Neural crest cell (in vitro differentiated cells): ENCODE measurements at places on chromosomes 1 and 21. TPM values are rescaled to one million over a fixed set of nuclear protein-coding genes. Genes with fewer than 3 reads are reported as not detected.

GRCh38 chr1:20521960-20522861 lies 14.3 kb upstream of the MUL1 start:
- H3K27ac ChIP-seq: no peak overlapping the region
- no peaks in the 10 kb centered on the region for H3K4me1 ChIP-seq
- peaks cover 83% of the 10 kb centered on the region for H3K27me3 ChIP-seq
- DNase-seq: peak; percentile 93
- H3K36me3 ChIP-seq: no peaks in the 10 kb centered on the region
- H3K4me3 ChIP-seq: no peak overlapping the region

- H3K27me3 ChIP-seq: peaks cover 62% of the 10 kb centered on the region
- no peak overlapping the region for H3K4me3 ChIP-seq
- no peak for DNase-seq
- peaks cover 39% of the 10 kb centered on the region for H3K4me1 ChIP-seq
- no peaks in the 10 kb centered on the region for H3K36me3 ChIP-seq
- no peak overlapping the region for H3K27ac ChIP-seq
Observed at GRCh38 chr21:44699502-44700001, 2.6 kb downstream of the KRTAP10-12 start.

GRCh38 chr1:106753066-106753465 lies 303.4 kb upstream of the PRMT6 start:
- no peak overlapping the region for H3K27ac ChIP-seq
- no peaks in the 10 kb centered on the region for H3K27me3 ChIP-seq
- no peak for DNase-seq
- peaks cover 6% of the 10 kb centered on the region for H3K4me1 ChIP-seq
- no peak overlapping the region for H3K4me3 ChIP-seq

DNA sequence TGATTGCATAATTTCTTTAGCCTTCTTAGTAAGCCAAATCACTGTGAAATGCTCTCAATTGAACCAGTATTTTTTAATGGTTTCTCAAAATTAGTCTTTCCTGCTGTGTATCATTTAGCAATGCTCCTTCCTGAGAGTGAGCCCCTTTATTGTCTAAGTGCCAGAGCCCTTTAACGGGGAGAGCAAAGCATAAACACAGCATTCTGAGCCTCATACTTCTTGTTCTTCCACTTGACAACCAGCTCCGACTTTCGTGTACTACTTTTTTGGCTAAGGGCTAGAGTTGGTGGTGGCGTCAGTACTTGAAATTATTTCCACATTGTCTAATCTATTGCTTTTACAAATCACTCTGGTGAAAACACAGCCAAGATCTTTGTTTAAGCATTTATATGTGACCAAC lies 299.0 kb downstream of the TPR start:
- no peaks in the 10 kb centered on the region for H3K36me3 ChIP-seq
- no peak for DNase-seq
- H3K4me3 ChIP-seq: no peak overlapping the region

- no peak for DNase-seq
- no peaks in the 10 kb centered on the region for H3K27me3 ChIP-seq
- peak overlapping the region; percentile 92 for H3K4me3 ChIP-seq
- H3K27ac ChIP-seq: peak overlapping the region; percentile 98
- peaks cover 10% of the 10 kb centered on the region for H3K36me3 ChIP-seq
Observed at GRCh38 chr21:33640697-33641351, 717 bp downstream of the CRYZL1 start.

DNA sequence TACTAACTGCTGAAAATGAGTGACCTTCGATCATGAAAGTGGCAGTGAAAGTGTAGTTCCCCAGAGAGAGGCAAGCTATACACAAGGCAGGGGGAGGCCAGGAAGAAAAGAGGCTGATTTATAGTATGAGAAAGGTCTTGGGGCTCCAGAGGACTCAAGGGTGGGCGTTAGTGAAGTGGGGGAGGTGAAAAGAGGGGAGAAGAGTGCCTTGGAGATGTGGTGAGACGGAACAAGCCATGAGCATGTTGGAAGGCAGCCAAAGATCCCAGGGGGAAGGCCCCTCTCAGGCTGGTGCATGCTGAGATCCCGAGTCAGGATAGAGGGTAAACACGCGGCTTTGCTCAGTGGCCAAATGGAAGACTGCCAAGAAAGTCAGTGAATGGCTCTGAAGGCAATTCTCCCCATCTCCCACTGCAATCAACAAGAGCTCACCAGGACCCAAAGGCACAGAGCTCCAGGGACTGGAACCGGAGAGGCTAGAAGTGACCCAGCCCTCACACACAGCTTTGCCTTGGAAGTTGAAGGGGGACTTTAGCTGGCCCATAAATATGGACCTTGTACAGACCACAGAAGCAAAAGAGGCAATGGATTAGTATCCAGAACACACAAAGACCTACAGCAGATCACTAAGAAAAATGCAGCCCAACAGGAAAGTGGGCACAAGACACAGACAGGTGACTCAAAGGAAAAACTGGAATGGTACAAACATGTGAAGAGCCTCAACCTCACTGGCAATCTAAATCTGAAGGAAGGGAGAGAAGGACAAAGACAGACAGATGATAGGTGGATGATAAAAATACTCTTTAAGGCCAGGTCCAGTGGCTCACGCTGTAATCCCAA lies 49.6 kb downstream of the HSF2BP start:
- no peak for DNase-seq
- no peak overlapping the region for H3K27ac ChIP-seq
- no peaks in the 10 kb centered on the region for H3K36me3 ChIP-seq
- peaks cover 5% of the 10 kb centered on the region for H3K4me1 ChIP-seq

GRCh38 chr21:17784604-17785402 lies 34.4 kb downstream of the C21orf91 start:
- no peak for DNase-seq
- H3K36me3 ChIP-seq: peaks cover 43% of the 10 kb centered on the region
- no peak overlapping the region for H3K27ac ChIP-seq
- H3K4me3 ChIP-seq: no peak overlapping the region

DNA sequence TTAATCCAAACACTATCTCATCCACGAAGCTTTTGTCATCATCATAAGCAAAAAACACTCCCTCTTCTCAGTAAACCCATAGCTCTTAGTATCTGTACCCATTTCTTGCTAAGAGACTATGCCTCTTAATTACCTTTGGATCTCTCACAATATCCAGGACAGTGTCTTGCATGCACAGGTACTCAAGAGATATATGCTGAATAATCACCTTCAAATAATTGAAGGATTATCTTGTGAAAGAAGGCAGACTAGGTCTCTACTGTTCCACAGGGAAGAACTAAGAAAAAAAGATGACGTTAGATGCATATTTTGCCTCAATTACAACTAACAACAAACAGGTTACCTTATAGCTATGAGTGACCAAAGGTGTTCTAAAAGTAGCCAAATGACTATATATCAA lies 11.5 kb downstream of the FOXJ3 start:
- no peak for DNase-seq
- H3K4me1 ChIP-seq: peaks cover 16% of the 10 kb centered on the region
- no peaks in the 10 kb centered on the region for H3K27me3 ChIP-seq
- no peaks in the 10 kb centered on the region for H3K36me3 ChIP-seq
- no peak overlapping the region for H3K27ac ChIP-seq

GRCh38 chr1:232610192-232610901 lies 19.6 kb downstream of the SIPA1L2 start:
- no peak for DNase-seq
- H3K27me3 ChIP-seq: no peaks in the 10 kb centered on the region
- H3K36me3 ChIP-seq: peaks cover 3% of the 10 kb centered on the region
- peaks cover 38% of the 10 kb centered on the region for H3K4me1 ChIP-seq
- H3K4me3 ChIP-seq: no peak overlapping the region
- no peak overlapping the region for H3K27ac ChIP-seq

- DNase-seq: no peak
- no peaks in the 10 kb centered on the region for H3K36me3 ChIP-seq
- H3K27ac ChIP-seq: no peak overlapping the region
- no peaks in the 10 kb centered on the region for H3K4me1 ChIP-seq
Observed at GRCh38 chr21:37742115-37742514, 174.1 kb downstream of the KCNJ6 start.

- H3K4me1 ChIP-seq: peaks cover 54% of the 10 kb centered on the region
- DNase-seq: no peak
- peak overlapping the region; percentile 97 for H3K4me3 ChIP-seq
Observed at GRCh38 chr1:100354971-100355394, 2.7 kb downstream of the CDC14A start.

- no peaks in the 10 kb centered on the region for H3K27me3 ChIP-seq
- peak overlapping the region; percentile 21 for H3K4me3 ChIP-seq
- DNase-seq: peak; percentile 37
Observed at GRCh38 chr1:26744075-26744959, 43.4 kb upstream of the PIGV start.

Gene SPATA1
- 1.5 and 2.3 TPM in 2 replicates for total RNA-seq

Gene SLC5A3
- 19.6 and 20.4 TPM in 2 replicates for total RNA-seq

Gene SEC16B
- 1.4 and 2.1 TPM in 2 replicates for total RNA-seq

Gene RHBG
- not detected in 2 replicates for total RNA-seq

Gene SYT6
- total RNA-seq: 3.1 and 3.5 TPM in 2 replicates

Gene MIA3
- 56.5 and 57.5 TPM in 2 replicates for total RNA-seq

Gene IL20
- total RNA-seq: not detected in 2 replicates

Gene C21orf91
- total RNA-seq: 27.3 and 27.6 TPM in 2 replicates

Gene GPR3
- 6.1 and 7.0 TPM in 2 replicates for total RNA-seq
